ENCODE measurements at places on chromosomes 11 and 22.

GRCh38 chr11:126354631-126355323 is 709 bp upstream of the ST3GAL4 start:
- DNase-seq = no peak

- DNase-seq = peak; percentile 28
Observed at GRCh38 chr11:48307760-48308386, 1.9 kb downstream of the OR4S1 start.

- DNase-seq = no peak
Observed at GRCh38 chr11:35362521-35362980, 56.8 kb downstream of the SLC1A2 start.

- DNase-seq = no peak
Observed at GRCh38 chr11:95067841-95068219, 1.1 kb downstream of the SRSF8 start.

DNA sequence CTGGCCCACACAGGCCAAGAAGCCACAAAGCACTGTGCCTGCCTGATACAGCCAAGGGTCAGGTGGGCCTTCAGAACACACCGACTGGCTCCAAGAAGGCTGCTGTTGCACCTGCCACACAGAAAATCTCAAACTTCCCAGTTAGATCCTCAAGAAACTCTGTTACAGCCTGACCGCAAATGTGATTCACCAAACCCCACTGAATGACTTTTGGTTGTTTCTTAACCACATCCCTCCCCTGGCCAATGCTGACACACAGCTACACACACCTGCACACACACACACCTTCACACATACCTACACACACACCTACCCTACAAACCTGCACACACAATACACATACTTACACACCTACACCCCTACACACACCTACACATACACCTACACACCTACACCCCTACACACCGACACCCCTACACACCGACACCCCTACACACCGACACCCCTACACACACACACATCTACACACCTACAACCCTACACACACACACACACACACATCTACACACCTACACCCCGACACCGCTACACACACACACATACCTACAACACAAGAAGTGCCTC is 31.5 kb downstream of the CDKN1C start:
- DNase-seq = no peak

- no peak for DNase-seq
Observed at GRCh38 chr22:36048911-36049677, 20.5 kb upstream of the RBFOX2 start.

- DNase-seq = no peak
Observed at GRCh38 chr11:26539517-26539916, 32.5 kb downstream of the MUC15 start.

- no peak for DNase-seq
Observed at GRCh38 chr22:36713436-36713835, 9.9 kb upstream of the CACNG2 start.

- no peak for DNase-seq
Observed at GRCh38 chr11:106242718-106243415, 165.4 kb downstream of the AASDHPPT start.

DNA sequence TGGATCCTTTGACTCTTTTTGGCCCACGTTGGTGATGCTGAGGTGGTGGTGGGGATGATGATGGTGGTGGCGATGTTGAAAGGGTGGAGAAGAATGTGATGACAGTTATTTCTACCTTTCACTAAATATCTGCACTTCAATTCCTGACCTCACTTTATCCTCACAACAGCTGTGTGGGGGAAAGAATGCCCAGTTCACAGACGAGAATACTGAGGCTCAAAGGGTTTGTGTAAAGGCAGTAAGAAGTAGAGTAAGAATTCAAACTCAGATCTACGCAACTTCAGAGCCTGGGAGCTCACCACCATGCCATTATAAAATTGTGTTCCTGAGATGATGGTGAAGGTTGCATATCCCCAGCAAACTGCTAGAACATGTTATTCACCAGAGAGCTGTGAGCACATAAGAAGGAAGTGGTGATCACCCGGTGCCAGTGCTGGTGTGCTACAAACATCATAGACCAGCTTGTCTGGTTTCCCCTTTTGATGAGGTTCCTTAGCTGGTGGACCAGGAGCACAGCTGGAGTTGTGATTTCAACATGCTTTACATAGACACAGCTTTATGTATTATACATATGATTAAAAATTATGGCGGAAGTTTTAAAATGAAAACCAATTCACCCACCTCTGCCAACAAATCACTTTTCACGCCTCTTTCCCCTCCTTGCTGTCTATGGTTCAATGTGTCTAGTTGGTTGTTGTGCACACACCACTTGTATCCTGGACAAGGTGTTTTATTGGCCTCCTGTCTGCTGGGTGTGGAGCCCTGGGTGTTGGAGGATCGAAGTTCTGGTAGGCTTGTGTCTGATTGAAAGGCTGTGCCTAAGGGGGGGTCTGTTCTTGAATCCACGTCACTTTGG is 6.2 kb downstream of the ST14 start:
- no peak for DNase-seq

DNA sequence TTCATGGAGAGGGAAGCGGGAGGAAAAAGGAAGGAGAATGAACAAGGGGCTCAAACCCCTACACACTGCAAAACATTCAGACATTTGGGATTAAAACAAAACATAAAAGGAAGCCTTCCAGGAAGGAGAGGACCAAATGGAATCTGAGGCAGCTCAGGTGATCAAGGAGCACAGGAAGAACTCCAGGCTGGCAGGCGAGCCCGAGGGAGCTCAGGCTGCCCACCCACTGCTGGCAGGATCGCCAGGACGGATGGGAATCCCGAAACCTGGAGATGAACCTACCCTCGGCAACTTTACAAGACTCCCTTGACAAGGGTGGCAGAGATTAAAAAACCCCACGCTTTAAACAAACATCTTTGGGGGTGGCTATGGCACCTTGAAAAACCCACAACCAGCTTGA is 5.0 kb upstream of the PYGM start:
- no peak for DNase-seq

GRCh38 chr22:27412866-27413445 is 388.6 kb downstream of the MN1 start:
- no peak for DNase-seq

GRCh38 chr11:59025097-59025496 is 61.0 kb upstream of the GLYATL1B start:
- DNase-seq = no peak

DNA sequence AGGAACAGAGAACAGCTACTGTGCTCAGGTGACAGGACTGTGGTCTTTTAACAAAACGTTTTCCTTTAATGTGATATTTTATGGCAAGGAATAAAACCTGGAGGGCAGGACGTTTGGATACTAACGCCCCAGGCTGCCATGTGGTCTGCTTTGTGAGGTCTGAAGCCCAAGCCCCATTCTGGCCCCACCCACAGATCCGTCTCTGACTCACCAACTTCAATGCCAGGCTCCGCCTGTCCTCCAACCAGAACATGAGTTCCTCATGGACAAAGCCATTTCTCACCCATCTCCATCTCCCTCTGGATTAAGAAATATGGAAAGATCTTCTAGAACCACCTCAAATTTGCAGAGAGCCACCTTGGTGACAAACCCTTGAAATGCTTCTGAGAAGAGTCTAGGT is 148.8 kb downstream of the CRYBB2 start:
- DNase-seq = no peak

GRCh38 chr11:68974421-68975194 is 6.2 kb downstream of the MRGPRD start:
- no peak for DNase-seq

- no peak for DNase-seq
Observed at GRCh38 chr11:73784734-73785133, 2.9 kb upstream of the MRPL48 start.

DNA sequence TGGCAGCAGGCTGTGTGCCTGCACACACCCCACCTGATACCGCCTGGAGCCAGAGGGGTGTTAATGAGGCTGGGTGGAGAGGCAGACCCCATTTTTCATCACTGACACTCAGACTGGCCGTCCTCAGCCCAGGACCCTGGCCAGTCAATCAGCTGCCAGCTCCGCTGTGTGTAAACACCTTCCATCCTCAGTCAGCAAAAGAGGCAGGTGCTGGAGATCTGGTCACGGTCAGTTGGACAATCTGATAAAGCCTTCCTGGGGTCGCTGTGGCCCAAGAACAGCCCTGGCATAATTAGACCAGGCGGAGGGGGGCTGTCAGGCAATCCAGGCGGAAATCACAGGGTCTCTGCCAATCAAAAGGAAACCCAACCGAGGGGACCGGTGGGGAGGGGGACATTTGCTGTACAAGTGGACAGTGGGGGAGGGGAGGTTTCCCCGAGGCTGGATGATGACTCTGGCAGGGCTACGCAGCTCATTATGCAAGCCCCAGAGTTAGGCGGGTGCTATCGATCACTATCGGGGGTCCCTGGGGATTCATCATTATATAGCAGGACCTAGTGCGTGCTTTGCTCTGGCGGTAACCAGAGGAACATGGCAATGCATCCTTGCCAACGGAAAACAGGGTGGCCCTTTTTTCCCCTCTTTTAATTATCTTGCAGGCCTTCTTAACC is 72.9 kb downstream of the ABTB2 start:
- no peak for DNase-seq

GRCh38 chr22:31139866-31140716 is at the start of gene PLA2G3:
Gene PLA2G3 (minus strand): TSS chr22:31140508. CDS start chr22:31140354, 154 bp downstream.
- DNase-seq = peak; percentile 3

DNA sequence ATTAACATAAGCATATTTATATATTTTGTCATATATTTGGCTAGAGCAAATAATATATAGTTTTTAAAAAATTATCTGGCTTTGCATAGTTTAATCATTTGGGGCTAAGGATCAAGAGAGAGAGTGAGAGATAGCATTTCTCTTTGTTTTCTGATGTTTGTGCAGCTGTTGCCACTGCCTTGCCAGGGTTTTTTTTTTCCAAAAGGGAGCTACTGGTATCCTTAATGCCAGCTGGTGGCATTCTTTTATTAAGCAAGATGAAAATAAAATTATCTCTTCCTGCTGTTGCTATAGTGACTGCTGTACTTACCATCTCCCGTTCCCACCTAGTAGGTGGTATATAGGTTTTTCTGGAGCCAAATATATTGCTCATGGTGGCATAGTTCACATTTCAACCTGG is 793.3 kb upstream of the ARHGAP42 start:
- no peak for DNase-seq

GRCh38 chr11:67303835-67304411 is 593 bp downstream of the SSH3 start:
- DNase-seq = no peak

DNA sequence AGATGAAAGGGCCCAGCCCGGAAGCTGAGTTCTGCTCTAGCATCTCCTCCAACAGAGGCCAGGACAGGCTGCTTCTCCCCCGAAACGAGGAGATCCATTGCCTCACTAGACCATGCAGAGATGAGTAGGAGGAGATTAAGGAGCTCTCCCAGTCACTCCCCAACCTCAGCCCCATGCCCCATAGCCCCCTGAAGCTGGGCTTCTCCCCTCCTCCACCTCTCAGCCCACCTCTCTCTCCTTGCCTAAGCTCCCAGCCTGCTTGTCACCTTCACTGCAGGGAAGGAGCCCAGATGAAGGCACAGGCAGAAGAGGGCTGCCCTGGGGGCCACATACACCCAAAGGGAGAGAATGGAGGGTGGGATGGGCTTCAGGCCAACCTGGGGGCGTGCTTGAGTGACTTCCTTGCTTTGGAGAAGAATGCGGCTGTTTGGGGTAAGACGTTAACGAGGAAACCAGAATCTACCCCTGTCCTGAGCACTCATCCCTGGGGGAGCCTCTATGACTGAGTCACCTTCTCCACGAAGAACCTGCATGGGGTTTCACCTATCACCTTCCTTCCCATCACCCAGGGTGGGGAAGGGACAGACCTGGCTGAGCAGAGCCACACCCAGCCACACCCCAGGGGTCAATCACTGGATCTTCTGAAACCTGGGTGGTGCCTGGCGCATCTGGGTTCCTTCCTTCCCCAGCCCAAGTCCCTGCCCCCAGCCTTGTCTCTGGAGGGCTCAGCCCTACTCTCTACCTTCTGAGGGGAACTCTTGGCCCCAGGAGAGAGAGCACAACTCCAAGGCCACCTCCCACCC is 11.6 kb upstream of the GNAZ start:
- no peak for DNase-seq

DNA sequence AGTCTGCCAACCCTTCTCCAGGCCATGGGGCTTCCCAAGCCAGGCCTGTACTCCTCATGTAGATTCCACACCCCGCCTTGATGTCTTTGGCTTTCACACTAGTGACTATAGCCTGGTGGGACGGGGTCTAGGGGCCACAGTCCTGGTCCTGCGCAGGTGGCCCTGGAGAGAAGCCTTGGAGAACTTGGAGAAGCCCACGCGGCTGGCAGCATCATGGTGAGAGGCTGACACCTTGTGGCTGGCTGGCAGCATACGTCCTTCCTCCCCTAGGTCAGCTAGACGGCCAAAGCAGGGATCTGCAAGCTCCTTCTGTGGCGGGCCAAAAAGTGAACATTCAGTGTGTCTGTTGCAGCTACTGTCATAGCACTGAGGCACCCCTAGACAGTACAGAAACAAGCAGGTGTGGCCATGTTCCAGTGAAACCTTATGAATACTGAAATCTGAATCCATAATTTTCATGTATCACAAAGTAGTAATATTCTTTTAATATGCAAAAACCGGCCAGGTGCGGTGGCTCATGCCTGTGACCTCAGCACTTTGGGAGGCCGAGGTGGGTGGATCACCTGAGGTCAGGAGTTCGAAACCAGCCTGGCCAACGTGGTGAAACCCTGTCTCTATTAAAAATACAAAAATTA is 42.0 kb downstream of the FAM83F start:
- peak; percentile 68 for DNase-seq

DNA sequence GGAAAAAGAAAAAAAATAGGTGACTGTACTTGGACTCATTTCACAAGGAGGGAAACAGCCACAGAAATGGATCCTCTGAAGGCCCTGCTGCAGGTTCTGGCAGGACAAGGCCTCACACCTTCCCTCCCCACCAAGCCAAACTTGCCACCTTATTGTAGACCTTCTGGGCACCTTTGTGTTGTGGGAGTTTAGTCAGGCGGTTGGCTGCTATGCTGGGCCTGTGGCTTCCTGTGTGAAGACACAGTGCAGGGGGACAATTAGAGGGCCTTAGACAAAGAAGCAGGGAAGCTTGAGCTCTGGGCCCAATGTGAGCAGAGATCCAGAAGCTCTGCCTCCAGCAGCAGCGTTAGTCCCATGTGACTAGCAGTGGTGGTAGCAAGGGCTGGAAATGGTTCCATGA is 4.2 kb downstream of the RAB1B start:
- DNase-seq = no peak

DNA sequence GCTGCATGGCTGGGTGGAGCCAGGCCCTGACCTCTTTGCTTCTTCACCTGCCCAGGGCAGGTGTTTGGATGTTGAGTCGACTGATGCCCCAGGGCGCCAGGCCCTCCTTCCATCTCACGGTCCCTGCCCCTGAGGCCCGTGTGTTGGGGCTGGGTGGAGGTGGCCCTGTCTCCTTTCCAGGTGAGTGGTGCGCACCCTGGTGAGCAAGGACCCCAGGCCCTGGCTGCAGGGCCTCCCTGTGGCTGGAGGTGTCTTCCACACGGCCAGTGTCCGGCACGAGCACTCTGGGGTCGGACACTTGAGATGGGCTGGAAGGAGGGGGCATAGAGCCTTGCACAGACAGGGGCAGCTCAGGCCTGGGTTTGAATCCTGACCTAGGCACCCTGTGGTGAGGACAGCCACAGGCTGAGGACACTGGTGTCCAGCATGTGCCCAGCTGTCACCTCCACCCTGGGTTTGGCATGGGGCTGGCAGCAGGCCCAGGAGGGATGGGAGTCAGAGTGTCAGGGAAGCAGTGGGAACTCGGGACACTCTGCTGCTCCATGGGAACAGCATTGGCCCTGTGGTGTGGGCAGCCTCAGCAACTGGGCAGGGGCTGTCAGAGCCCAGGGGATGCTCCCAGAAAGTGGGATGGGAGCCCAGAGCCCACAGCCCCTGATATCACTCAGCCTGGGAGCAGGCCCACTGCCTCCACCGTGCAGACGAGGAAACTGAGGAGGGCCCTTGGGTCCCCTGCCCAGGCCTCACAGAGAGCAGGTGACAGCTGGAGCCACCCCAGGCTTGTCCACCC is 37.1 kb upstream of the CCDC188 start:
- DNase-seq = no peak

Data from frontal cortex (tissue), 4 donors.